ENCODE measurements at places on chromosomes 4 and X.
A peak's percentile ranks its signal among the peaks of the same experiment; 100 is the strongest.

DNA sequence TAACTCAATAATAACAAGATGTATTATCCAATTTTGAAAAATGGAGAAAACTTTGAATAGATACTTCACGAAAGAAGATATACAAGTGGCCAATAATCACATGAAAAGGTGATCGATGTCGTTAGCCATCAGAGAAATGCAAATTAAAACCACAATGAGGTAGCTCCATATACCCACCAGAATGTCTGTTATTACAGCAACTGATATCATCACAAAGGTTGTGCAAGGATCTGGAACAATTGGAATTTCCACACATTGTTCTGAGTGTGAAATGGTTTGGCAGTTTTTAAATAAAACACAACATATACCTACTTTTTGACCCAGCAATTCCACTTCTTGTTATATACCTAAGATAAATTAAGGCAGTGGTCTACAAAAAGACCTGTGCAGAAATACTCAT lies 71.7 kb downstream of the IRS4 start:
- no peak for DNase-seq

DNA sequence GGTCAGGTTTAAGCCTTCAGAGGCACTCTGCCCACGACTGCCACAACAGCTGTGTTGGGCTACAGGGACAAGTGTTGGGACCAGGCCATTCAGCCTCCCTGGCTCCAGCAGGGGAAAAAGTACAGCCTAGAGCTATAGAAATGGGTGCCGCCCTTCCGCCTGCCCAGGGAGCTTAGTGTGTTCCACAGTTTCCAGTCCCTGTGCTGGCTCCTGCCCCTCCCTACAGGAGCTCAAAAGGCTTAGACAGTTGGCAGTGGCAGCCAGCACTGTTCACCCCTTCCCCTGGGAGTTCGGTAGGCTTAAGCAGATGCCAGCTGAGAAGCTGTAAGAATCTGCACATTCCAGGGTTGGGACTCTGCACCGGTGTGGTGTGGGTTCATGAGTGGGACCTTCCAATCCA lies 408.2 kb upstream of the INTU start:
- no peak for DNase-seq

DNA sequence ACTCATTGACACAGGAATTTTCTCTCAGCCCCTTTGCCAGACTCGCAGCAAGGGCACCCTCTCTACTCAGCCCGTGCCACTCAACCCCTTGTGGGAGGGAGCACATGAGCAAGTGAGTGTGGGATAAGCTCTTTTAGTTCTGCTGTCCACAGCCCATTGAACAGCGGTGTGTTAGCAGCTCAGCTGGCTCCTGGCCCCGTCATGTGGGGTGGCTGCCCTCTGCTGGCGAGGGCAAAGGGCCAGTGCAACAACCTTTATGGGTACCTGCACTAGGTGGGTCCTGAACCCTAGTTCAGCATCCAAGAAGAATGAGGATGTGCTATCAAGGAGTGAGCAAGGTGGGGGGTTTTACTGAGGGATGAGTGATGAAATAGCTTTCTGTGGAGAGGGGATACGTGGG lies 85.0 kb upstream of the ZNF81 start:
- DNase-seq, result no peak

GRCh38 chrX:50648156-50648555 lies 165.8 kb downstream of the SHROOM4 start:
- no peak for DNase-seq

- DNase-seq, result no peak
These were observed 34.8 kb downstream of the ZNF185 start for GRCh38 chrX:152932598-152933175.

DNA sequence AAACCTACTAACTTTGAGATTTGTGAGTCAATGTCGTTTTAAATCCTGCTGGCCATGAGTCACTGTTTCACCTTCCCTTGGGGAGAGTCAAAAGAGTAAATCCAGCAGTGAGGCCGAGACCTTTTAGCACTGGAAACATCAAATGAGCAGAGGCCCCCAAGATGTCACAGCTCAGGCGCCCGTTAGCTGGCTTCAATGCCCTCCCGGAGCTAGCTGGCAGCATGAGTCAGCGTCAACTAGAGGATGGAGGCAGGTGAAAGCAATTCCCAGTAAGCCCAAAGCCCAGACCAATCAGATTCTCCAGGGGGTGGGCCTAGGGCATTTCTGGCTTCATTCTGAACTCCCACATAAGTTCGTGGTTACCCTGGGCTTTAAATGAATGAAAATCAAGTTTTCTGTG lies 170.9 kb downstream of the CLCN4 start:
- no peak for DNase-seq

GRCh38 chr4:137359691-137360315 lies 172.5 kb downstream of the PCDH18 start:
- no peak for DNase-seq

DNA sequence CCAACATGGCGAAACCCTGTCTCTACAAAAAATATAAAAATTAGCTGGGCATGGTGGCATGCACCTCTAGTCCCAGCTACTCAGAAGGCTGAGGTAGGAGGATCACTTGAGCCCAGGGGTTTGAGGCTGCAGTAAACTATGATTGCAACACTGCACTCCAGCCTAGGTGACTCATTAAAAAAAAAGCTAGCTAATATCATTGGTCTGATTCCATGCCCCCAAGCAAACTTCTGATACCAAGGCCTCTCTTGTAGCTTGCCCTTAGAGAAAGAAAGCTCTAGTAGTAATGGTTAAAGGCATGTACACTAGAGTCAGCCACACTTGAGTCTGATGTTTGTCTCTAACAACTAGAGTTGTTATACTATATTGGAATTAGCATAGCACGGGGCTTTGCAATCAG lies 32.6 kb upstream of the PHF8 start:
- no peak for DNase-seq

- DNase-seq, result no peak
These were observed 1.1 kb upstream of the PDLIM3 start for GRCh38 chr4:185536411-185536709.

GRCh38 chr4:110610940-110611831 lies 11.7 kb downstream of the PITX2 start:
- no peak for DNase-seq

DNA sequence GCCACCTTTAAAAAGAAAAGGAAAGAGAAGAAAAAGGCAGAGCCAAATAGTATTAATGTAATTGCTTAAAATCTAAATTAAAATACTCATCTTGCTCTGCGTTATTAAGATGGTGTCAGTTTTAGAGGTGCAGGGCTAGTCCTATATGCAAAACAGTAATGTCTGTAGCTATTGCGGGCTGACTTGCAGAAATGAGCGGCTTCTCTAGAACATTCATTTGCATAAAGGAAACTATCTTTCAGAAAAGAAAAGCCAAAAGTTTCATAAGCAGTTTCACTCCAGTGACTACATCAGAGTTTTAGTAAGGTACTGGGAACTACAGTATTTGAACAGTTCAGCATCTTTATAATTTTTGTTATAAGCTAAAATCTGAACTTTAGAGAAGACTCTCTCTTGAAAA lies 6.0 kb downstream of the SMAD1 start:
- DNase-seq, result no peak

- no peak for DNase-seq
These were observed 104.6 kb upstream of the PRKG2 start for GRCh38 chr4:81319657-81320056.

DNA sequence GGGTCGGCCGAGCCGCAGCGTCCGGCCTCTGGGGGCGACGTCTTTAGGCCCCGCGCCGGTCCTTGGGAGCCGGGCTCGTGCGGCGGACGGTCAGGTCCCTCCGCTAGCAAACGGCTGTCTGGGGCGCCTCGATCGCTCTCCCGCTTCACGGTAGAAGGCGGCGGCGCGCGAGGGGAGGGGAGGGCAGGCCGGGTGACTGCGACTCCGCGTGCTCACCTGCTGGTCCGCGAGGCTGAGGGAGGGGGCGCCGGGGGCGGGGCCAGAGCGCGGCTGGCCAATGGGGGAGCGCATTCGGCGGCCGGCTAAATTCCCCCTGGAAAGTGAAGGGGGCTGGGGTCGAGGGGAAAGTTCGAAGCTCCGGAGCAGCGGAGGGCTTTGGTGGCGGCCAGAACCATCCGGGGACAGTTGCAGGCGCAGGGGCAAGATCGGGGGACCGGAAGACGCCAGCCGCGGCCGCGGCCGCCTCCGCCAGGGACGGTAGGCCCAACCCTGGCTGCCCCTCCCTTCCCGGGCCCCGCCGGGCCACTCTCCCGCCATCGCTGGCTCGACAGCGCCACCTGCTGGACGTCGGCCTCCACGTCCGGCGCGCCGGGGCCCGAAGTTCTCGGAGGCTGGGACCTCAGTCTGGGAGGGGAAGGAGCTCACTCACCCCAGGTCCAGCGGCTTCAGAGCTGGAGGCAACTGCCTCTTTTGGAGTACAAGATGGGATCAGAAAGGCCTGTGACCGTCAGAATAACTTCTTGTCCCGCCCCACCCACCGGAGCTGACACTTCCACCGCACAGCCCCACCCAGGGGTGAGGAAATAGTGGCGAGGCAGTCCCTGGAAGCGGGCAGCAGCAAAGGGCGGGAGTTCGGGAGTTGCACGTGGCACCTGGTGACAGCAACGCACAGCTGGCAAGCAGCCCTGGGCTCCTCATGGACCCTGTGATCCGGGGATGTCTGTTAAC lies 49.9 kb downstream of the ELF4 start:
- peak; percentile 10 for DNase-seq

DNA sequence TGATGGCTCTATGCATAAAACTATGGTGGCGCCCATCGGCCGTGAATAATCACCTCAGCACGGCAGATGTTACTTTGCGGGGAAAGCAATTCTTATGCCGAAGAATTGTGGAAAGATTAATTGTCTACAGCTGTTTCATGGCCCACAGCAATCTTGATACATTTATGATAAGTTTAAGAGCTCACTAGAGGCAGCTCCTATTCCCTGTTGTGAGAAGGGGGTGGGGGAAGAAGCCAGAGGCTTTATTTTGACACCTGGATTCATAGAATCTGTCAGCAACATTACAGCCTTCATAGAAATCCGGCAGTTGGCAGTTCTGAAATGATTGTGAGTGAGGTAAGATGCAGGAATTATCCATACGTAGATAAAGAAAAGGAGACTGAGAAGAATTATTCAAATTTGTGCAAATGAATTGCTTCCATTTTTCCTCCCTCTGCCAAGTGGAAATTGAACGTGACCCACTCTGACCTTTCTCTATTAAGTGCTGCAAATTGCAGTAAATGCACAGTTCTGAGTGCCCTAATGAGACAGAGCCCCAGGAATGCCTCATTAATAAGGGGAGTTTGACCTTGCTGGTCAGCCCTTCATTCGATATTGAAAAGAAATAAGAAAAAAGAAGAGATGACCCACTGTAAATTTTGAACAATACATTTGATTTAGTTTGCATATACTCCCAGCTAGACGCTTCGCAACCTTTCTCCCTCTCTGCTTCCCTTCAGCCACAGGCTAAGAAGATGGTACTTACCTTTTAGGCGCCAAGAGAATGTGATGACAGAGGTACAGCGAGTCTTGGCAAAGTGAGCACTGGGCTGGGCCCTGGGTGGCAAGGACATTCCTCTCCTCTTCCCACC lies 188.8 kb downstream of the GPAT3 start:
- DNase-seq, result no peak

DNA sequence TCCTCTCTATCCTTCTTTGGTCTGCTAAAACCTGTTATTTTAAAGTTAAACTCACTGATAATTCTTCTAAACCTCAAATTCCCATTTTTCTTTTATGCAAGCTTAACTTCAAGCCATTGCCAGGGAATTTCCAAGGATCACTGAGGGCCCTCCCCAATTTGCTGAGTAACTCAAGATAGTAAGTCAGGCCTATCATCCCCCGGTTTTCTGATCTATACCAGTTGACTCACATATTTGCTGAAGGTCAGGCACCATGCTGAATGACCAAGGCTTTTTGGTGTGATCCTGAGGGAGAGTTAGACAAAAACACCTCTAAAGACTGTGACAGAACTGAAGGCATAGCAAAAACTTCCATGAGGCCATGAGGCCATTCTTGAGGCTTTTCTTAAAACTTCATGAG lies 1301.9 kb downstream of the PCDH7 start:
- DNase-seq, result no peak

- no peak for DNase-seq
These were observed 66.6 kb downstream of the ENOX2 start for GRCh38 chrX:130836447-130836846.

- DNase-seq, result no peak
These were observed 252.4 kb upstream of the FAT4 start for GRCh38 chr4:125062115-125063050.

GRCh38 chr4:152824561-152824960 lies 44.8 kb downstream of the ARFIP1 start:
- DNase-seq, result no peak

DNA sequence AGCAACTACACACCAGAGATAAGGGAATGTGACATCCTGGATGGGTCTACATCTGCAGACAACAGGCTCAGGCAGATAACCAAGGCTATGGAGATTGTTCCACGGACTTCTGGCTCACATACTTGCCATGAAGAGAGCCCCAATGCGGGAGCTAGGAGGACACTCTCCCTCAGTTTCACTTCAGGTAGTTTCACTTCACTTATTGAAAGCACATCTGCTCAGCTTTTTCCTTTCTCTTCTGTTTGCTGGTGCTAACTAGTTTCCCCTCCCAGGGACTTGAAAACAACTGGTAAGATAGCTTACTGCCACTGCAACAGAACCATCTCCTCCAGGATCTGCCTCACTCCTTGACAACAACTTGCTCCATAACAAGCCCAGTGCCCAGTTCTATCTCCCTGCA lies 1.4 kb upstream of the CT47C1 start:
- no peak for DNase-seq

DNA sequence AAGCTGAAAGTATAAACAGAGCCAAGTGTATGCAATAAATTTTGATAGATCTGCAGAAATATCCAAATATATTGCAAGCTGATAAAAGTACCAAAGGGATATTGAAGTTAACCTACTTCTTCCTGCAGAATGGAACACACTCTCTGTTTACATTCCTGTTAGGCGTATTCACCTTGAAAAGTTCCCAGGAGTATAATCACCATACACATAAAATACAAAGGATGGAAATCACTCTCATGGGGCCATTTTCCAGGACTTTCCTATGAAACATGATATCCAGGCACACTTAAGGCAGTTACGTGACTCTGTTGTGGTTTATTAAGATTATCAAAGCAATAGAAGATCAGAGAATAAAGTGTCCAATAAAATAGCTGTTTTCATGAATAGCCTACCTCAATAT lies 1142.3 kb downstream of the NLGN4X start:
- DNase-seq, result no peak

All from cortex of kidney (tissue), 1 donor.